ENCODE measurements at places on chromosomes 6 and 20.

- no peak for DNase-seq
Observed at GRCh38 chr6:14824484-14825275, 421.2 kb upstream of the JARID2 start.

GRCh38 chr20:5197847-5198650 is 71.2 kb downstream of the CDS2 start:
- DNase-seq = no peak

GRCh38 chr6:8750627-8751026 is 315.3 kb upstream of the SLC35B3 start:
- no peak for DNase-seq

DNA sequence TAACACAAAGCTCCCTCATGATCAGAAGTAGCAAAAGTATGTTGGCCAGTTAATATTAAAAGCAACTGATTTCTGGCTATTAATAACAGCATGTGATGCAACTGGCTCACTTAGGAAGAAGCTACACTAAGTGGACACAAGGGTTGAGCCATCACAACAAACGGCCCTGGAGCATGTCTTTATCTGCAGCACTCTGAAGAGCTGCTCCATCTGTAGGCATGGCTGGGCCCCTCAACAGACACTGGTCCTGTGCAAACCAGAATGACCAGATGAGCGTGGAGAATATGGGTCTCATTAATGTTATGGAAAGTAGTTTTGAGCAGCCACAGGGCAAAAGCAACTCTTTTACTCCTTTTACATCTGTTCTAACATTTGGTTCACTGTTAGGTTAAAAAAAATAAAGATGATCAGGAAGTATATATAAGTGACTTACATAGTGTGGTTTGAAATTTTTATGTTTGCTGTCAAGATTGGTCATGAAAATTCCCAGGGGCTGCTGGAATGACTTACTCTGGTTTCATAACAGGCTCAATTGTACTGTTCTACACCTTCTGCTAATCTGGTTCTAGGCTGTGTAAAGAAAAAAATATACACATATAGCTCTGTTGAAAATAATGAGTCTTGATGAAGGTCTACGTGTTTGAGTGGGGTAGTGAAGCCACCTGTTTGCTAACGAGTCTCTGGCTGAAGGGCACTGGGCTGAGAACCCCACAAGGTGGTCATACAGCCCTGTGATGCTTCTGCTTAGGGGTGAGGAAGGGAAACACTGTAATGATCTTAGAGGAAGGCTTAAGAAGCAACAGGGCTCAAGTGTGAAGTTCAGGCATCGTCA is 58.1 kb downstream of the INSM1 start:
- DNase-seq = no peak

GRCh38 chr20:54063992-54064676 is 6.3 kb downstream of the BCAS1 start:
- peak; percentile 40 for DNase-seq

GRCh38 chr6:157330831-157331230 is 7.5 kb upstream of the TMEM242 start:
- DNase-seq = no peak

DNA sequence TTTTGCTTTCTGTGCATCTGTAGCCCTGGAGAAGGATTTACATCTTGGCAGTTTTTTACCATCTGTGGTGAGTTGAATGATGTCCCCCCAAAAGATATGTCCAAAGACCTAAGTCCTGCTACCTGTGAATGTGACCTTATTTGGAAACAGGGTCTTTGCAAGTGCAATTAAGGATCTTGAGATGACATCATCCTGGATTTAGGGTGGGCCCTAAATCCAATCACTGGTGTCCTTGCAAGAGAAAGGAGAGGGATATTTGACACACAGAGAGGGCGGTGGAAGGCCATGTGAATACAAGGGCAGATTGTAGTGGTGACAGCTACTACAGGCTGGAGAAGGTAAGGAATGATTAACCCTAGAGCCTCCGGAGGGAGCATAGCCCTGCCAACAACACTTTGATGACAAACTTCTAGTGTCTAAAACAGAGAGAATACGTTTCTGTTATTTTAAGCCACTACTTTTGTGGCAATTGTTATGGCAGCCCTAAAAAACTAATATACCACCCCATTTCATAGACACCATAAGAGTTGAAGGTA is 35.1 kb downstream of the MKKS start:
- no peak for DNase-seq

DNA sequence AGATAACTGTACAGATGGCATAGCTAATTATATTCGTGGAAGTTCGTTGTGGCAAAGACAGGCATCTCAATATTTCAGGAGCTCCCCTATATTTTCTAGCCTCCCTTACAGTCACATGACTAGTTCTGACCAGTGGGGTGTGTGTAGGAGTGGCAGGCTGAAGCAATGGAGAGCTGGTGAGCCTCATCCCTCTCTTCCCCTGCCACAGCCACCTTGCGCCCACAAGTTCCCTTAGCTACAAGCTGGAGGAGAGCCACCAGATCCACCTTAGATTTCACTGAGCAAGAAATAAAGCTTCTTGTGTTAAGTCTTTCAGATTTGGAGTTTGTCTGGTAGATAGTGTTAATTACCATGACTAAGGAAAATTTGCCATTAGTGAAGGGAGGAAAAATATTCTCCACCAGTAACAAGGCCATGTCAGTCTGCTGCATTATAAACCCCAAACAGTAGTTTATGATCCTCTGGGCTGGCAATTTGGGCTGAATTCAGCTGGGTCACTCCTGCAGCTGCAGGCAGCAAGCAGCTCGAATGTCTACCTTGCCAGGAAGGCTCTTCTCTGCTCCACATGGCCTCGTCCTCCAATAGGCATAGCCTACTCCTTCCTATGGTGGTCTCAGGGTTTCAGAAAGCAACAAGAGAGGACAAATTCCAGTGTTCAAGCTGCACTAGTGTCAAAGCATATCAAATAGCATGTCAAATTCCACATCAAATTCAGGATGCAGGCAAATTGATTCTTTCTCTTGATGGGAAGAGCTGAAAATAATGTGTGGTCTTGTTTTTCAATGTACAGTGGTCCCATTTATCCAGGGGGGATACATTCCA is 7.4 kb upstream of the RBCK1 start:
- no peak for DNase-seq
